Activated CD8-positive, alpha-beta memory T cell treated with anti-CD3 and anti-CD28 coated beads for 1 hour (primary cell): ENCODE measurements at places on chromosomes 6 and 20.

DNA sequence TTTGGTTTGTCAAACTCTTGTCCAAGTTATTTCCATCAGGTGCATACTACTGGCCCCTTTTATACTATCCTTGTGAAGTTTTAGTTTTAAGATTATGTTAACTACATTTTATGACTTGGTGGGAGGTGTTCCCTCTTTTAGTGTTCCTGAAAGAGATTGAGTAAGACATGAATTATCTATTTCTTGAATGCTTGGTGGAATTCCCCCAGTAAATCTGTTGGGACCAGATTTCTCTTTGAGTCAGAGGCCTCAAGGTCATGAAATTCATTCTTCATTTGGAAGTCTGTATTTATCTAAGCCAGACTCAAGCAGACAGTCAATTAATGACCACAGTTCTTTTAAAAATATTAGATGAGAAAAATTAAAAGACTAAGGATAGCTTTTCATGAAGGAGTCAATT, 81.3 kb downstream of the MOXD1 start:
- no peak for DNase-seq

GRCh38 chr20:18662279-18663040, 74.6 kb downstream of the DTD1 start:
- DNase-seq: no peak

GRCh38 chr6:169921853-169922824, 170.7 kb downstream of the ERMARD start:
- no peak for DNase-seq

GRCh38 chr6:53154794-53155193, 6.2 kb upstream of the GCM1 start:
- no peak for DNase-seq

- no peak for DNase-seq
Measured at GRCh38 chr20:38673261-38673660, 51.0 kb upstream of the SLC32A1 start.

GRCh38 chr6:154579485-154579884, 69.0 kb upstream of the CNKSR3 start:
- DNase-seq: no peak

- no peak for DNase-seq
Measured at GRCh38 chr6:148392671-148393070, 50.0 kb downstream of the SASH1 start.
